ENCODE measurements at places on chromosomes 7 and 10. TPM values are rescaled to one million over a fixed set of nuclear protein-coding genes. Genes with fewer than 3 reads are reported as not detected.

The SH2D4B gene
- under 0.01 TPM for total RNA-seq

The TAS2R41 gene
- total RNA-seq: not detected

The OPALIN gene
- not detected for total RNA-seq

The RSBN1L gene
- total RNA-seq: 15.4 TPM

The KCP gene
- total RNA-seq: 0.53 TPM

The PNLIPRP1 gene
- not detected for total RNA-seq

The CALML3 gene
- total RNA-seq: 1.0 TPM

The C10orf95 gene
- total RNA-seq: 2.9 TPM

The CALHM3 gene
- not detected for total RNA-seq

The ZNF655 gene
- total RNA-seq: 51.1 TPM

The EMX2 gene
- total RNA-seq: not detected

The CH25H gene
- not detected for total RNA-seq

The ATP6V0A4 gene
- total RNA-seq: not detected

The SPAM1 gene
- not detected for total RNA-seq

The SPDYE2B gene
- not detected for total RNA-seq

Data from bronchial epithelial cell (primary cell).